ENCODE measurements at places on chromosomes 7 and 10.
A peak's percentile ranks its signal among the peaks of the same experiment; 100 is the strongest.

DNA sequence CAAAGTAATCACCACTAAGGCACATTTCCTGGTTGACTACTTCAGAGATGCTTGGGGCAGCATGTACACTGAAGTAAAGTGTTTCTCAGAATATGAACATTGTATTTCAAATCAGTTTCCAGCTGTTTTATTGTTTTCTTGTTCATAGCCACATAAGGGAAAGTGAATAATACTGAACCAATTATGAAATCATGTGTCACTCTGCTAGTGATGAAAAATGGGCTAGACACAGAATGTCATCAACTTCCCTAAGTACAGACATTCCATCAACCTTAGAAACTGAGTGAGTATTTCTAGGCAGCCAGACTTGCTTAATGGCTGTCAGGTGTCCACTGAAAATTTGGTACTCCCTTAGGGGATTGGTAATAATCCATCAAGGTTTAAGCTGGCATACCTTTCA, 603.5 kb downstream of the ARL4A start:
- DNase-seq, result no peak

- no peak for DNase-seq
Observed at GRCh38 chr10:79361726-79362397, 14.6 kb downstream of the PPIF start.

- DNase-seq, result no peak
Observed at GRCh38 chr10:108036265-108036664, 871.8 kb upstream of the SORCS1 start.

- no peak for DNase-seq
Observed at GRCh38 chr7:91266689-91267090, 2.5 kb downstream of the FZD1 start.

- no peak for DNase-seq
Observed at GRCh38 chr10:88896372-88896993, 16.4 kb downstream of the STAMBPL1 start.

- no peak for DNase-seq
Observed at GRCh38 chr7:25996006-25996408, 156.0 kb upstream of the NFE2L3 start.

GRCh38 chr7:30083334-30083733, 51.5 kb upstream of the MTURN start:
- no peak for DNase-seq

GRCh38 chr10:127939786-127940330, 33.0 kb downstream of the PTPRE start:
- no peak for DNase-seq

DNA sequence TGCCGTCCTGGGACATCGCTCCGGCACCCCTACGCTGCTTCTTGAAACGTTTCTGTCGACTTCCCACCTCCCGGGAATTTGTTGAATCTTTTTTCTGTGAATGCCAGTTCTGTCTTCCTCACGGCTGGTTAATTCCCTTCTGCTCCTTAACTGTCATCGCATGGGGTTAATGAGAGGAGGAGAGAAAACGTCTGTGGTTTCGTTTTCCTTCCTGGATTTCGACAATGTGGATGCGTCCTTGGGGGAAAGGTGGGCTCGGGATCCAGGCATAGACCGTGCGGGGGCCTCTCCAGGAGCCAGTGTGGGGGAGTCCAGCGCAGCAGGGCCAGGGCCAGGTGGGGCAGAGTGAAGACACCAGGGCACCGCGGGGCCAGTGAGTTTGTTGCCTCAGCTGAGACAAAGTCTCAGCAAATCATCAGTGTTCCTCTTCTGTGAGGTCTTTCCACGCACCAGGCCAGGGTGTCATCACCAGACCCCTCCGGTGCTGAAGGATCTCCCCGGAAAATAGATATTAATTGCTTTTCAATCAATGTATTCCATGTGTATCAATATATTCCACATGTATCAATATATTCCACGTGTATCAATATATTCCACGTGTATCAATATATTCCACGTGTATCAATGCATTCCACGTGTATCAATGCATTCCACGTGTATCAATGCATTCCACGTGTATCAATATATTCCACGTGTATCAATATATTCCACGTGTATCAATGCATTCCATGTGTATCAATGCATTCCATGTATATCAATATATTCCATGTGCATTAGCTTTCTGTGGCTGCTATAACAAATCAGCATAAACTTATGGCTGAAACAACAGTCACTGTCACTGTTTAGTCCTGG, 33.7 kb upstream of the CFAP46 start:
- DNase-seq, result no peak

GRCh38 chr7:9507290-9507689, 1073.9 kb downstream of the NXPH1 start:
- DNase-seq, result no peak

DNA sequence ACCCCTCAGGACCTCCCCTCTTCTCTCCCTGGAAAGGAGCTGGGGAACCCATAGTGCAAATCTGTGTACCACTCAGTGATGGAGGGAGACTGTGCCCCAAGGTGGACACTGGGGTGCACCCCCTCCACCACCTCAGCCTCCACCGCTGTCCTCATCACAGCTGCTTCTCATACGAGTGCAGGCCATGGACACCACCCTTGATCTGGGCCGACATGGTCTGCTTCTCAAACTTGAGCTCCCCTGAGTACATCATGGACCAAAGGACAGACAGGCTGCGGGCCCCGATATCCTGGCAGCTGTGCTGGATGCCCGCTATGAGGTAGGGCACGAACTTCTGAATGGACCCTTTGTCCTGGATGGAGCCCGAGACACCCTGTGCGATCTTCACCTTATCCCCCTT, 142.6 kb upstream of the KCNMA1 start:
- no peak for DNase-seq

DNA sequence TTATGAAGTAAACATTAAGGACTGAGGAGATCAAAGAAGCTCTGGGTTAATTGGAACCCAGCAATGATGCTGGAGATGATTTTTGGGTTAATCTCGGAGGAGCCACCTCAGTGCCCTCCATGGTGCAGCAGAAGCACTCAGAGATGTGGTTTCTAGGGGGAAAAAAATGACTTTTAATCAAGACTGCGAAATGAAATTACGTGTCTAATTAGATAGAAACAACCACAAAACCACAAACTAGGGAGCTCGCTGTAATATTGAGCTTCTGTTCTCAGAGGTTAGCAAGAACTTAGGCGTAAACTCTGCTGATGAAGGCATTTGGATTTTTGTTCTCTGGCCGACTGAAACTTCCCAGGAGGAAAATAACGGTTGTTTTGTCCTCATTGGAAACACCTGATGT, 319.0 kb downstream of the GRID1 start:
- DNase-seq, result no peak

DNA sequence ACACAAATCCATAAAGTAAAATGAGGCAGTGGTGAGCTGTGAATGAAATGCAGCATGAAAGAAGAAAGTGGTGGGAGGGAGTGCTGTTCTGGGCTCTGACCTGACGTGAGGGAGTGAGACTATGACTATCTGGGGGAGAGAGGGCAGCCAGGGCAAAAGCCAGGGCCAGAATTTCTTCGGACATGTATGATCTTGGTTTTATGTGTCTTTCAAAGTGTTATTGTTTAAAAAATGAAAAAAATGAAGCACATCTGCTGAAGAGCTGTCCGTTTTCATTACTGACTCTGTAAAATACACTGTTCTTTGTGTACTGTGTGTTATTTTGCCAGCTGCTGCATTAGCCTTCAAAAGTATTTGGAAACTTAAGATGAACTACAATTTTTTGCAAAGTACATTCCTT, 70.2 kb upstream of the KLF14 start:
- DNase-seq, result no peak

DNA sequence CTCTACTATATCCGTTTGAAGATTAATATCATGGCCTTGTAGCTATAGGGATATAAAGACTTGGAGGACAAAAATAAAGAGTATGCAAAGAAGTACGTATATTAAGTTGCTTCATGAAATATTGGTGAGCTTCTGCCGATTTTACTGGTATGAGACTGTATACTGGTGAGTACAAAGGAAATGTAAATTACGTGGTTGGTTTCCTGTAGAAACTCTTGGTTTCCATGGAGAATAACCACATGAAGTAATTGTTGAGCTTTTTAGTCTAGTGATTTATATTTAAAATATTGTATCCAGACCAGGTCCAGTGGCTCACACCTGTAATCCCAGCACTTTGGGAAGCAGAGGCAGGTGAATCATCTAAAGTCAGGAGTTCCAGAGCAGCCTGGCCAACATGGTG, 32.2 kb upstream of the GLI3 start:
- DNase-seq, result peak; percentile 19

DNA sequence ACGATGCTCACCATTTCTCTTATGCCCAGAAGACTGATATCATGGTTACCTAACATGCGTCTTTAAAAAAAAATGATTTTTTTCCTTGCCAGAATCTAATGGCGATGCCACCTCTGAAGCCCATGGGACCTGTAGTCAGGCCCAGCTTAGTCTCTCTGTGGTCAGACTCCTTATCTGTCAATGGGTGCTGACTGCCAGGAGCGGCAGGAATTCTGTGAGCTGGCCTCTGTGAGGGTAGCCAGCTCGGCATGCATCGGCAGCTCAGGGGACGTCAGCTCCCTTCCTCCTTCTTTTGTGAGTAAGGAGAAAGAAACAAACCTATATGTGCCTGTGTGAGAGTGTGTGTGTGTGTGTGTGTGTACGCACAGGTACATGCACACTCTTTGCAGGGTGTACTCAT, 49.9 kb upstream of the ZRANB1 start:
- DNase-seq, result no peak

DNA sequence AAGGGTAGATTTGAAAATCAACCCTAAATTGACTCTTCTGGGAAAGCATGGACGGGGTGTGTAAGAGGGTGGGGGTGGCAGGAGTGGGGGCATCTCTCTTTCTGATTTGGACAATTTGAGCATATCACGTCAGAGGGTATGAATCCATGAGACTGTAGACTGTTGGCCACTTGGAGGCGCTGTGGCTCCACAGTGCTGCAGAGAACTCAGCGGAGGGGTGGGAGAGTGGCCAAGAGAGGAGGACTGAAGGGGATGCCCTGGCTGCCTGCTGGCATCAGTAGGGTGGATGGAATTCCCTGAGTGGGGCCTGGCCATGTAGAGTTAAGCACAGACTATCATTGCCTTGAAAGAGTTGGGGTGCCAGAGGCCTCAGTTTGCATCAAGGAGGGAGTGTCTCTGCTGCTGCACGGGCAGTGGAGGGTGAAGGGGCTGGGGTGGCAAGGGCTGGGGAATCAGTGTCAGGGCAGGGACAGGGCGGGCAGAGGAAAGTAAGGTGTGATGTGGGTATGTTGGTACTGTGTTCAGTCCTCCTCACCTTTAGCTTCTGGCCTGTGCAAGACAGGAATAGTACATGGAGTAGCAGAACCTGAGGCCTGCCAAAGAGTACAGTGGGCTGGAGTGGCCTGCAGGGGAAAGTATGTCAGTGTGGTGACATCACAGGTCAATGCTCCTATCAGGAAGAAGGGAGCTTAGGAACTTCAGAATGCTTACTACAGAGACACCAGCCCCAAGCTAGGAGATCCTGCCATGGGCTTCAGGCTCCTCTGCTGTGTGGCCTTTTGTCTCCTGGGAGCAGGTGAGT, 133.5 kb upstream of the PRSS58 start:
- DNase-seq, result peak; percentile 66

- DNase-seq, result no peak
Observed at GRCh38 chr10:43209651-43210141, 57.2 kb downstream of the RASGEF1A start.

DNA sequence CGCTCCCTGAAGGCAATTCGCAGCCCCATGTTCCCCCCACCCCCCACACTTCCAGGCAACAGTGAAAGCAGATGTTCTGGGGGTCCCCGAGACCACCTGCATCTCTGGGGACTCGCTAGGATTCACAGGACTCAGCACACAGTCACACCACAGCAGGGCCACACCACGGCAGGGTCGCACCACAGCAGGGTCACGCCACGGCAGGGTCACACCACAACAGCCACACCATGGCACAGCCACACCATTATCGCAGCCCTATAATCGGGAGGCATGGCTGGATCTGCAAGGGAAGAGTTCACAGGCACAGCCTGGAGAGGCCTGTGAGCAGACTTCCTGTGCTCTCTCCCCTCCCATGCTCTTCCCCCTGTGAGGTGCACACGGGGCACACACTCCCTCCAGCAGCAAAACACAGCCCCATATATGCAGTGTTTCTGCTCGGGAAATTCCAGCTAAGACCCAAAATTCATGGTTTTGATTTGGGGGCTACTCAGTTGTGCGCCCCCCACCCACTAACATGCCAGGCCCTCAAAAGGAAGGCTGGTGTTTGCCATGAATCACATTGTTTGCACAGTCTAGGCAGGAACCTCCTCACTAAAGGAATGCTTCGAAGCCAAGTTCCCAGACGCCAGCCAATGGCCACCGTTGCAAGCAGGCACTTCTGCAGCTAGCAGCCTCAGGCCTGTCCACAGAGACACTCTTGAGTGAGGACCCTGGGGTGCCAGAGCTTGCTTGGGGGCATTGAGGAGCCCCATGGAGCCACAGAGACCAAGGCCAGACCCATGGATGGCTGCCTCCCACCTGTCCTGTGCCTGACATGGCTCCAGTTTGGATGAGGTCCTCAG, 7.0 kb upstream of the DPYSL4 start:
- no peak for DNase-seq

DNA sequence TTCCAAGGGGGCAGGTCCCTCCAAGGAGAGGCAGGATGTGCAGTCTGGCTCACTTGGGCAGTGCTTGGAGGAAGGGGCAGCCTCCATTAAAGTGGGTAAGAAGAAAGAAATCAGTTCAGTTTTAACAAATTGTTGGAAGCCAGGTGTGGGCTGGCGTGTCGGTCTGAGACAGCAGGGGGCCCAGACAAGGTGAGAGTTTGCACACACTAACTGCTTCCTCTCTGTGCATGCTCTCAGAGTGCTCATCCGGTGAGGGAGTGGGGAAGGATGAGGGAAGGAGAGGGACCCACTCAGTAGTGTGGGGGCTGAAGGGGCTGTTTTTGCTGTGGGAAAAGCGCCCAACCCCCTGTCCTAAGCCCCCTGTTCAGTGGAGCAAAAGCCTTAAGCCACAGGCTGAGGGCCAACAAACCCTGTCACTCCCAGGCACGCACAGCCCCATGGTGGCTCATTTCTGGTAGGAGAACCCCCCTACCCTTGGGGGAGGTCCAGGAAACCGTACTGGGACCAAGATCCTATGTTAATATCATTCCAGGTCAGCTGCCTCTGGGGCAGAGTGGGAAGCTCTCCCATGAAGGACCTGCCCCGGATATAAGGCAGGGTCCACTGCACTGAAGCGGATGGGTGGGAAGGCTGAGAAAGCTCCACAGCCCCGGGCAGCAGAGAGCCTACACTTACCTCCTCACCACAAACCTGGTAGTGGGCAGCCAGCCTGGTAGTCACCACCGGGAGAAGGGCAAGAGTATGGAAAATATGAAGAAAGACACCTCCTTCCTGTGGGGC, 5.1 kb upstream of the PCBD1 start:
- DNase-seq, result no peak

DNA sequence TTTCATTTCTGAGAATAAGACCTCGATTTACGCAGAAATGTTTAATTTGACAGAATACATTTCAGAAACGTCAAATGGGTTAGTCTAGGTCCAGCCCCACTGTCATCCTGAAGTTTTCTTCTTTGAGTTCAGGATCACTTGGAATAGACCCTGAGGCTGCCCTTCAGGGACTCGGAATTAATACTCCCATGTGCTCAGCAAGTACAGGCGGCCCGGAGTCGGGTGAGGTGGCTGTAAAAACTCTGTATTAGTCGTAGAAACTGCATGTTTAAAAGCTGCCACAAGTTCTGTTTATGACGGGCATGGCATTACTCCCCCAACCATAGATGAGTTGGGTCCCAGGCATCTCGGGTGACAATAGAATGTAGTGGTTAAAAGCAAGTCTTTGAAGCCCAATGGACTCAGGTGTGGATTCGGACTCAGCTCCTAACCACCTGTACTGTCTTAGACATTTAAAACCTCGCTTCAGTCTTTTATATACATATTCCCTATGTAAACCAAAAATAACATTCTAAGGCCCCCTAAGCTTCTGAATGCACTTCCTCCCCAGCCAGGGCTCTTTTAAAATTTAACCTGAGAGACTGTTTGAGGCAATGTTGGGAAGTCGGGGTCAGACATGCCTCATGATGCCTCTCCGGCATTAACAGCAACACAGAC, 216.3 kb downstream of the ADARB2 start:
- no peak for DNase-seq

Data from NAMALWA (cell line).